ENCODE measurements at places on chromosomes 16 and 17. TPM values are rescaled to one million over a fixed set of nuclear protein-coding genes. Genes with fewer than 3 reads are reported as not detected.

Gene RASL10B
- 0.96 TPM for total RNA-seq

Gene CEP112
- 0.95 TPM for total RNA-seq

Gene ADGRG3
- total RNA-seq = not detected

GRCh38 chr17:77548967-77549366 lies 408.2 kb downstream of the SEC14L1 start:
- DNase-seq = no peak

GRCh38 chr16:80971819-80972218 lies 34.9 kb downstream of the CMC2 start:
- peak; percentile 23 for DNase-seq

GRCh38 chr16:841455-842060 lies 41.0 kb upstream of the GNG13 start:
- DNase-seq = no peak
